ENCODE measurements at places on chromosomes 7 and 10.

GRCh38 chr7:155312633-155313032 is 15.0 kb downstream of the INSIG1 start:
- no peak for DNase-seq

DNA sequence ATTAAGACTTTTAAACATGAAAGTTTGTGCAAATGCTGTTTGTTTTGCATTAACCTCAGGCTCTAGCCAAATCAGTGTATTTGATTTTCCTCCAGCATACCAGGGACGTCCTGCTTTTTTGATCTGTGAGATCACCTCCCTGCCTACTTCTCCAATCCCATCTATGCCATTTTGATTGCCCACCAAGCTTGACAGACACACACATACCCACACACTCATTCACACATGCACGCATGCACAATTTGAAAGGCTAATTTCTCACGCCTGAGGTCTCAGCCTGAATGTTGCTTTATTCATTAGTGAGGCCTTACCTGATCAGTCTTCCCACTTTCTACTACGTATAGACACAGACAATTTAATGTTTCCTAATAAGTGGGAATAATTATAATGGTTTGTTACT is 53.5 kb downstream of the CDK13 start:
- no peak for DNase-seq

- DNase-seq, result no peak
Observed at GRCh38 chr10:75826846-75827245, 395.4 kb downstream of the LRMDA start.

GRCh38 chr10:91006001-91006751 is 85.3 kb upstream of the ANKRD1 start:
- DNase-seq, result peak; percentile 56

- no peak for DNase-seq
Observed at GRCh38 chr10:123624086-123624485, 42.1 kb upstream of the GPR26 start.

- no peak for DNase-seq
Observed at GRCh38 chr7:47577321-47577919, 4.5 kb downstream of the TNS3 start.

DNA sequence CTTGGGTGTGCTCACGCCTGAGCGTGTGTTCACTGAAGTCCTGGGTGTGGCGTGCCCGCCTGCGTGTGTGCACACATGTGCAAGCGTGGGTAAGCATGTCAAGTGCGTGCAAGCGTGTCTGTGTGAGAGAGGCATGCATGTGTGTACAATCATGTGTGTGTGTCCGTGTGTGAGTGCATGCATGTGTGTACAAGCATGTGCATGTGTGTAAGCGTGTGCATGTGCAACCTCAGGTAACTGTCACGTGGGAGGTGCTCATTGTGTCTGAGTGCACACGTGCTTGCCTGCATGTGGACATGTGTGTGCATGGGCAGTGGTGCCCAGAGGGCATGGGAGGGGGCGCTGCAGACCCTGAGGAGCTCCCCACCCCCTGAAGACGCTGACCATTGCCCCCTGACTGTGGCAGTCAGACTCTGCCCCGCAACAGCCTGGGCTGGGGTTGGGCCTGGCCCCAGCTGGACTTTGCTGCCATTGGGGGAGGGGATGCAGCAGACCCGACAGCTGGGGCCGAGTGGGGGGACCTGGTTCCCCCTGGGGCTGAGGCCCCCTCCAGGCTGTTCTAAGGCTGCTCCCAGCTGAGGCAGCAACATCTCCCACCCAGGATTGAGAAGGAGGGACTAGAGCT is 88.1 kb downstream of the UNCX start:
- DNase-seq, result no peak

DNA sequence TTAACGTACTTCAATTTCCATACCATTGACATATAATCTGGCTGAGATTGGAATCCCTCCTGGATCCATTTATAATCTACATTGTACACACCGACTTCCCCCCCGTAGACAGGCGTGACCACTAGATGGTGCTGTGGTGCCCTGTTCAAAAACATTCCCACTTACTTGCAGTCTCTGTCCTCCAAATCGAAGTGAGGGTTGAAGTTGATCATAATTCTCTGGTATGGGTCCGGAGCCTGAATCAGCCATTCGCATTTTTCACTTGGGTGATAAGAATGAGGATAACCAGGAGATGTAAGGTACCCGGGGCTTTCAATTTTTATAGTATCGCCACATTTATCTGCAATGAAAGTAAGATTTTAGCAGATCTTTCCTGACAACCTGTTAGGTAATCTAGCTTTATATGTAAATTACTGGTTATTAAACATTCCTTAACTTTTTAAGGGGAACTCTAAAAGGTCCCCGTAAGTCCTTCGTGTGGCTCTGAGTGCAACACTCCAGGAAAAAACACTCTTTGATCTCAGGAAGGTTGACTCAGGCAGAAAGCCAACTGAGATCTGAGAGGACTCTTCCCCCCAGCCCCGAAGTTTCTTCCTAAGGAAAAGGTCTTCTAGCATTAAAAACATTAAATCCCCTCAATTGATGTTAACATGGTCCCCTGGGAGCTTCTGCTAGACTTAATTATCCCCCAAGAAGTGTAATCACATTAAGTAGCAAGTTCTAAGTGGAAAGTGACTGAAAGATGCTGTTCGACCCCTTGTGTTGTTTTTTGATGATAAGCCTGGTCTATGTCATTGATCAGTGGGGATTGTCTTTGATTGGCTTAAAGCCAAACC is 3.7 kb downstream of the NRP1 start:
- DNase-seq, result peak; percentile 61

Data from activated gamma-delta T cell treated with anti-CD3 and anti-CD28 coated beads, Interleukin-2, amount 50 U/mL, for 16 hours (primary cell).